ENCODE measurements at places on chromosomes 13 and 19.

DNA sequence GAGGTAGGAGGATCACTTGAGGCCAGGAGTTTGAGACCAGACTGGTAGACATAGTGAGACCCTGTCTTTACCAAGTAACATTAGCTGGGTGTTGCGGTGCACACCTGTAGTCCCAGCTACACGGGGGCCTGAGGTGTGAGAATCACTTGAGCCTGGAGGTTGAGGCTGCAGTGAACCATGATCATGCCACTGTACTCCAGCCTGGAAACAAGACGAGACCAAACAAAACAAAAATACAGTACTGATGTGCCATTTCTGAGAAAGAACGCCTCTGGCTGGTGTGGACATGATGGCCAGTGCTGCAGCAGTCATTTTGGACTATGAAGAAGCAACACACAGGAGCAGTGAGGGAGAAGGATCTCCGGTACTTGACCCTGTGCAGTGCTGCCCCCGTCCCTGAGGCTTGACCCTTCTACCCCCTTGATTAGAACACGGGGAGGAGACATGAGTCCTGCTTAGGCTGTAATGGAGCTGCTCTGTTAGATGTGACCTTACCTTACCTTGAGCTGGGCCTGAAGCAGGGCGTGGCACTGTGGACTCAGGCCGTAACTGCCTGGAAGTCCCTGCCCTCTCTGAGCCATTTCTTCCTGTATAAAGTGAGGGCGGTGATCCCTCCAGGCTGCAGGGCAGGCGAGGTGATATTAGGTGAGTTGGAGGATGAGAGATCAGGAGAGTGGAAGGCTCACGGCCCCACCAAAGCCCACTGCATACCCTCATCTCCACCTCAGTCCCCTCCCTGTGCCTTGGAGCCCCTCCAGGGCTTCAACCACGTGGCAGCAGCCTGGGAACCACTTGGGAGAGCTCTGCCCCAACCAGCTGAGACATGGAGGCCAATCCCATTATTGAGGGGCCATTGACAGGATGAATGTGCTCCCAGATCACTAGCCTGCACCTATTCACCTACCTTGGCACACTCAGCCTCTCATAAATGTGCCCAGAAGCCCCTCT lies 5.9 kb downstream of the RPL18A start:
- no peak for DNase-seq

DNA sequence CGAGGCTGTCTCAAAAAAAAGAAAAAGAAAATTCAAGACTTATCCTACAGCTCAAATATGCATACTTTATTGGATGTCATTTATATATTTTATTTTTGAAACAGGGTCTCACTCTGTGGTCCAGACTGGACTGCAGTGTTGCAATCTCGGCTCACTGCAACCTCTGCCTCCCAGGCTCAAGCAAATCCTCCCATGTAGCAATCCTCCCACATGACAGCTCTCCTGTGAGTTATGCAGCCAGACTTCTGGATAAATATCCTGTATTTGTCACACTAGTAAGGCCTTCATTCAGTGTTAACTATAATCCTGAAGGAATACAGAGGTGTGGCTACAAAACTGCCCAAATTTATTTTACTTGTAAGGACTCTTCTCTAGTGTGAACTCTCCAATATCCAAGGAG lies 7.2 kb downstream of the ZNF552 start:
- DNase-seq: no peak

- no peak for DNase-seq
These were observed 43.4 kb downstream of the EFNB2 start for GRCh38 chr13:106491928-106492587.

- DNase-seq: no peak
These were observed 7.1 kb upstream of the ACTN4 start for GRCh38 chr19:38640368-38640767.

- no peak for DNase-seq
These were observed 57.2 kb downstream of the COG6 start for GRCh38 chr13:39712626-39713025.

GRCh38 chr13:51844862-51845573 lies at the start of gene TMEM272:
TSS of gene TMEM272 (minus strand) at chr13:51845177. CDS start at chr13:51838530, 6,647 bp downstream.
- DNase-seq: no peak

DNA sequence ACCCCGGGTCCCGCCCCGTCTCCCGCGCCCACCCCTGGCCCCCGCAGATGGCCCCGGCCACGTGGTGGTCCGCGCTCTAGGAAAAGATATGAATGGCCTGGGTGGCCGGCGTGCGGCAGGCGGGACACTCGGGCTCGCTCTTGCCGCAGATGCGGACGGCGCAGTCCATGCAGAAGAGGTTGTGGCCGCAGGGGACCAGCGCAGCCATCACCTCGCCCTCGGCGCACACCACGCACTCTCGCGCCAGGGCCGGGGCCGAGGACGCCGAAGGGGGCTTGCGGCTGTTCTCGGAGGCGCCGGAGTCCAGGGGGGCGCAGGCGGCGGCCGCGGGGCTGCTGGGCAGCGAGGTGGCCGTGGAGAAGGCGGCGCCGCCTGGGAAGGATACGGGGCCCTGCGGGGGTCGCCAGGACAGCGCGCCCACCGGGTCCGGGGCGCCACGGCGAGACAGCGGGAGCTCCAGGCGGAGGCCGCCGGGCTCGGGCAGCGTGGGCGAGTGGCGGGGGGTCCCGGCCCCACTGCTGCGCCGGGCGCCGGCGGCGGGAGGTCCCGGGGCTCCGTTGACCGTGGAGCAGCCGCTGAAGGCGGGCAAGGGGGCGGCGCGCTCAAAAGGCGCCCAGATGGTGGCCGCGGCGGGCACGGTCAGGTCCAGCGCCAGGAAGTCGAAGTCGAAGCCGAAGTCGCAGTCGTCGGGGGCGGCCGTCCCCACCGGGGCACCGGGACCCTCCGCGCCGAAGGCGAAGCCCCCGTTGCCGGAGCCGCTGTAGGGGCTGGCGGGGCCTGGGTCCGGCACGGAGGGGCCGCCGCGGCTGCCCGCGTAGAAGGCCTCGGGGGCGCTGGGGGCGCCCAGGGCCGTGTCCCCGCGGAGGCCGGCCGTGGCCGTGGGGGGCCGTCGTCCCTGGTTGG lies 12.4 kb downstream of the MEX3D start:
- DNase-seq: no peak

DNA sequence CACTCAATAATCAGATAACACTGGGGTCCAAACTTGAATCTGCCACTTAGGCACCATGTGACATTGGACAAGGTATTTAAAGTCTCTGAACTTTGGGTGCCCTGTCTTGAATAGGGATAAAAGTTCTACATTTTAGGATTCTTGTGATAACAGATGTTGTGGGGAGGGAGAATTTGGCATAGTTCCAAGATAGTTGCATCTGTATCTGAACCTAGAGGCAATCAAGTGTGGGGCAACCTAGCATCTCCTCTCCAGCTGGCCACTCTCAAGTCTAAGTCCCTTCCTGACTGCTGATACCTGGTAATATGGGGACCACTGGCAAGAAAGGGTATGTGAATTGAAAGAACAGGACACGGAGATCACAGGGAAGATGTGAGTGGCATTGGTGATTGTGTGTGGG lies 256.1 kb downstream of the FOXO1 start:
- DNase-seq: no peak

DNA sequence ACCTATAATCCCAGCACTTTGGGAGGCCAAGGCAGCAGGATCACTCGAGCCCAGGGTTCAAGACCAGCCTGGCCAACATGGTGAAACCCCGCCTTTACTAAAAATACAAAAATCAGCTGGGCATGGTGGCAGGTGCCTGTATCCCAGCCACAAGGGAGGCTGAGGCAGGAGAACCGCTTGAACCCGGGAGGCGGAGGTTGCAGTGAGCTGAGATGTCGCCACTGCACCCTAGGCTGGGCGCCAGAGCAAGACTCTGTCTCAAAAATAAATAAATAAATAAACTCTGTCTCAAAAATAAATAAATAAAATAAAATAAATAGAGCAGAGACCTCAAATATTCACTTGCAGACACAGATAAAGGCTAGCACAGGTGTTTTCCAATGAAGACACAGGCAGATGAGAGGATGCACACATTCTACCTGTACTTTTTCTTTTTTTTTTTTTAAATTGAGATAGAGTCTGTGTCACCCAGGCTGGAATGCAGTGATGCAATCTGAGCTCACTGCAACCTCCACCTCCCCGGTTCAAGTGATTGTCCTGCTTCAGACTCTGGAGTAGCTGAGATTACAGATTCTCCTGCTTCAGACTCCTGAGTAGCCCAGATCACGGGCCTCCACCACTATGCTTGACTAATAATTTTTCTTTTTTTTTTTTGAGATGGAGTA lies 2.7 kb upstream of the RPS16 start:
- no peak for DNase-seq

- DNase-seq: no peak
These were observed 29.3 kb downstream of the SLC7A1 start for GRCh38 chr13:29566206-29566605.

DNA sequence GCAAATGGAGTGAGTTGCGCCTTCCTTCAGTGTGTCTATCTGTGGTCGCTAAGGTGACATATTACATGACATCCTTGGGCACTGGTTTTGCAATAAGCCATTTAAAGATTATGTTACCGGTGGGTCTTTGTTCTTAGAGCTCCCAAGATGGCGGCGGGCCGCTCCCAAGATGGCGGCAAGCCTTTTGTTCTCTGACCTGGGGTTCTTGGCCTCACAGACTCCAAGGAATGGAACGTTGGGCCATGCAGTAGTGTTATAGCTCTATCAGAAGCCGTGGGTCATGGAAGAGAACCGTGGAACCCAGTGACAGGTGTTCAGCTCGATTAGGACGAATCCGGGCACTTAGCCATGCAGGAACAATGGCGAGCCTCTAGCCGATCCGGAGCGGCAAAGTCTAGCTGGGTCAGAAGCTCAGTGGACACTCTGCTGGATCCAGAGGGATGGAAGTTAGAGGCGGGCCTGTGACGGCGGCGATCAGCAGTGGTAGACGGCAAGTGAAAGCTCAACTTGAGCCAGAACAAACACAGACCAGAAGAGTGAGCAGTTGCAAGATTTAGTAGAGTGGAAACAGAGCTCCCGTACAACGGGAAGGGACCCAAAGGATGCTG lies 188.6 kb downstream of the TEX29 start:
- no peak for DNase-seq

GRCh38 chr13:103004661-103005345 lies 61.4 kb downstream of the SLC10A2 start:
- no peak for DNase-seq

- DNase-seq: no peak
These were observed 622.6 kb upstream of the PCDH20 start for GRCh38 chr13:62038214-62038613.

GRCh38 chr13:40895227-40896184 lies 106.1 kb downstream of the SLC25A15 start:
- DNase-seq: no peak

- no peak for DNase-seq
These were observed 110.9 kb upstream of the FRY start for GRCh38 chr13:31920727-31921100.

DNA sequence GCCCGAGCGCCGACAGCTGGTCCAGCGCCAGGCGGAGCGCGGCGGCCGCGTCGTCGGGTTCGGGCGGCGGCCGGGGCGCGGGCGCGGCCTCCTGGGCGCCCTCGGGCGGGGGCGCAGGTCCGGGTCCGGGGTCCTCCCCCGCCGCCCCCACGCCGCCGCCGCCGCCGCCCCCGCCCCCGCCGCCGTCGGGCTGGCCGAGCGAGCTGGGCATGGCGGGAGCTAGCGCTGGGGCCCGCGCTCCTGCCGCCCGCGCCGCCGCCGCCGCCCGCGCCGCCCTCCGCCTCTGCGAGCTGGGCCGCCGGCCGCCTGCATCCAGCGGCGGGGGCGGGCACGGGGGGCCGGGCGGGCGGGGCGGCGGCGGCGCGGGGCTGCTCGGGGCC lies 287 bp downstream of the MEX3D start:
- DNase-seq: no peak

GRCh38 chr19:21314676-21315075 lies 14.5 kb downstream of the ZNF708 start:
- DNase-seq: no peak

GRCh38 chr19:31351056-31351854 lies 2.0 kb upstream of the TSHZ3 start:
- no peak for DNase-seq

DNA sequence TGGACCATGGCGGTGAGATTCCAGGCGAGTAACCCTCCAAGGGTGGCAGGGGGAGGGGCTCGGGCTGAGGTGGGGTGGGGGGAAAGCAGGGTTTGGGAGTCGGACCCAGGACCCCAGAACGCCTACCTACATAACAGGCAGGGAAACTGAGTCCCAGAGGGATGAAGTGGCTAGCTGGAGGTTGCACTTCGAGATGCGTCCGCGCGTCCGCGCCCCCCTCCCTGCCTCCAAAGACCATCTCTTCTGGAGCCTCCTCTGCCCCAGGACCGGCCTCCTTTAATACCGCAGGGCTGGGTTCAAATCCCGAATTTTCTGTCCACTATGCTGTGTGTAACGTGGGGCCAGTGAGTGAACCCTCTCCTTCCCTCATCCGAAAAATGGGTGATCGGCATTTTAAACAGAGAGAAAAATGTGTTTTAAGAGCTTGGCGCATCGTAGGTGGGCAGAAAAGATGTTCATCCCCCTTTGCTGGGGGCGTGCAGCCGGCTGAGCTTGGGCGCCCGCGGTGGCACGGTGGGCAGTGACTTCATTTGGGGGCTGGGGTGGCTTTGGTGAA lies 13.8 kb downstream of the TJP3 start:
- DNase-seq: no peak

- DNase-seq: no peak
These were observed 449.8 kb downstream of the COG6 start for GRCh38 chr13:40105231-40105630.

DNA sequence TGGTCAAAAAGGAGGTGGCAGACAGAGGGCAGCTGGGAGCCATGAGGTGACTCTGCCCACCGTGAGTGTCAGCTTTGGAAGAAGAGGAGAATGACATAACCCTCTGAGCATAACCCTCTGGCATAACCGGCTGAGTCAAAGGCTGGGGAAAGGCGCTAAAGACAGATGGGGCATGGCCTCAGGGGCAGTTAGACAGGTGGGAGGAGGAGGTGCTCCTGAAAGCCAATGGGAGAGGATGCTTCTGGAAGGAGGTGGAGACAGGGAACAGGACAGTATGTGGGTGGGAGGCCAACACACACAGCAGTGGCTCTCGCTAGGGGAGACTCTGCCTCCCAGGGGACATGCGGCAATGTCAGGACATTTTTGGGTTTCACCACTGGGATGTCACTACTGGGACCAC lies 17.1 kb downstream of the ELAVL1 start:
- DNase-seq: no peak

DNA sequence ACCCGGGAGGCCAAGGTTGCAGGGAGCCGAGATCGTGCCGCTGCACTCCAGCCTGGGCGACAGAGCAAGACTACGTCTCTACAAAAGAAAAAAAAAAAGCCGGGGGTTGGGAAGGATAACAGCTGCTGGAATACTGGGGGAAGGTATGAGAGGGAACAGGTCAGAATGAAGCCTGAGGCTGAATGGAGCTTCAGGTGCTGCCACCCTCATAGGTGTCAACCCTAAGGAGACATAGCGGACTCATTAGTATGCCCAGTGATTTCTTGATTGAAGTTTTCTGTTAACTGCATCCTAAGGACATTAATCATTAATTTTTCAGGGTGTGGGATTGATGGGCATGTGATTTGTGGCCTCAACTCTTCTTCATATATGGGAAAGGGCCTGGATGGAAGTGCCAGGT lies 6.0 kb downstream of the SMARCA4 start:
- DNase-seq: no peak

DNA sequence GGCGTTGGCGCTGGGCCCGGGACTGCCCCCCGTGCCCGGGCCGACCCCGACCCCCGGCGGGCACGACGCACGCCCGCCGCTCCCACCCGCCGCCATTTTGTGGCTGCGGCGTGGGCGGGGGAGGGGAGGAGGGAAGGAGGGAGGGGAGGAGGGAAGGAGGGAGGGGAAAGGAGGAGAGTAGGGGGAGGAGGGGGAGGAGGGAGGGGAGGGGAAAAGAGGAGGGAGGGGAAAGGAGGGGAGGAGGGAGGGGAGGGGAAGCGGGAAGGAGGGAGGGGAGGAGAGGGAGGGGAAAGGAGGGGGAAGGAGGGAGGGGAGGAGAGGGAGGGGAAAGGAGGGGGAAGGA lies at the start of gene BTBD2:
BTBD2 (minus strand) TSS at position 107 of the 343 bp plus-strand sequence; CDS start at position 96, 11 bp downstream.
- no peak for DNase-seq
